ENCODE measurements at places on chromosomes 11 and 22.

DNA sequence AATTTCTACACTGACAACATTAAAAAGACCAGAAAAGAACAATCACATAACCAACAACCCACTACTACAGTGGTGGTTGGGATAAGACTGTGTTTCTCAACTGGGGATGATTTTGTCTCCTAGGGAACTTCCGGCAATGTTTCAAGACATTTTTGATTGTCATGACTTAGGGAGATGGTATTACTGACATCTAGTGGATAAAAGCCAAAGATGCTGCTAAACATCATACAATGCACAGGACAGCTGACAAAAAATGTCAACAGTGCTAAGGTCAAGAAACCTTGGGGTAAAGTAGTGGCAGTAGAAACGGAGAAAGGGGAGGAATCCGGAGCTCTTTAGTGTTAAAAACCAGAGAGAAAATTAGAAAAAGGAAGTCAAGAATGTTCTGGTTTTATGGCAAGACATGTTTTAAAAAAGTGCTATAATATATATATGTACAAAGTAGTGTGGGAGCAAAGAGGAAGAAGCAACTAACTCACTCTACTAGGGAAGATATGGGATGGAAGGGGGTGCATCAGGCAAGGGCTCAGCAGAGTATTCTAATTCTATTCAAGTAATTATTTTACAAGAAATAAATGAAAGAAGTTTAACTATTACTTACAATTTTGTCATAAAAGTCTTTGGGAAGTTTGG lies 37.2 kb downstream of the CKAP5 start:
- no peak for DNase-seq

DNA sequence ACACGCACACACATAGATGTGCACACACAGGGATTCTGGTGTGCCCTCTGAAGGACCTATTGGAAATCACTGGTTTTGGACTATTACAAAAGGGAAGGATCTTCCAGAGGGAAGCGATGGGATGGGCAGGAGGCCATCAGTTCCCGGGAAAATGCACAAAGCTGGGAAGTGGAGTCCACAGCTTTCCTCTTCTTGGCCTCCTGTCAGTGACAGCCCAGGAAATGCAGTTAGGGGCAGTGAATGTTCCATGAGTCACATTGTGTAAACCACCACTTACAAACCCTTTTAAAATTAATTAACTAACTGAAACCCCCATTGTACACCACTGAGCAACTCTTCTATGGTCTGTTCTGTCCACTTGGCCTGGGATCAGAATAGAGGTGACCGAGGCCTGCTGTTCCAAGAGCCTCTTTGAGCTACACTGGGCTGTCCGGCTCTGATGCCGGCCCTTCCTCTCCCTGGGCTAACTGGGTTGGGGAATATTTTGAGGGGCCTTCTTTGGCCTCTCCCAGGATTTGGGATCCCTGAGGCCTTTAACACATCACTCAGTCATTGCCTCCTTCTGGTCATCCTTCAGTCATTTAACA lies 137.7 kb downstream of the FEZ1 start:
- no peak for DNase-seq

DNA sequence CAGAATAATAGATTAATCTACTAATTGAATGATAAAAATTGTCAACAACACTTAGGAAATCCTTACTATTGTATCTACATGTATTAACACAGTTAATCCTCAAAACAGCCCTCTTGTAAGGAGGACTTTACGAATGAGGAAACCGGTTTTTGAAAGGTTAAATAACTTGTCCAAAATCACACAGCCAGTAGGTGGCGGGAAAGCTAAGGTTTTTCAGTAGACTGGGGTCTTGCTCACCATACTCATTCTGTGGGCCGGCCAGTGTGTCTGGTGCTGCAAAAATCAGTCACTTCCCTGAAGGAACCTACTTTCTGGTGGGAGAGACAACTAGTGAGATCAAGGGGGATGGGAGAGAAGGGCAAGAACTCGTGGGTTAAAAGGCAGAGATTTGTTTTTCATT lies 3.8 kb downstream of the DCPS start:
- no peak for DNase-seq

- no peak for DNase-seq
Observed at GRCh38 chr11:126415669-126416420, 60.4 kb downstream of the ST3GAL4 start.

- no peak for DNase-seq
Observed at GRCh38 chr11:68828155-68828931, 13.4 kb downstream of the CPT1A start.
